NCI-H1105 treated with DMSO at 0.1 percent for 48 hours (cell line): ENCODE measurements at places on chromosomes 12 and 14.

GRCh38 chr14:96590190-96590864, 88.1 kb downstream of the PAPOLA start:
- DNase-seq, result no peak

DNA sequence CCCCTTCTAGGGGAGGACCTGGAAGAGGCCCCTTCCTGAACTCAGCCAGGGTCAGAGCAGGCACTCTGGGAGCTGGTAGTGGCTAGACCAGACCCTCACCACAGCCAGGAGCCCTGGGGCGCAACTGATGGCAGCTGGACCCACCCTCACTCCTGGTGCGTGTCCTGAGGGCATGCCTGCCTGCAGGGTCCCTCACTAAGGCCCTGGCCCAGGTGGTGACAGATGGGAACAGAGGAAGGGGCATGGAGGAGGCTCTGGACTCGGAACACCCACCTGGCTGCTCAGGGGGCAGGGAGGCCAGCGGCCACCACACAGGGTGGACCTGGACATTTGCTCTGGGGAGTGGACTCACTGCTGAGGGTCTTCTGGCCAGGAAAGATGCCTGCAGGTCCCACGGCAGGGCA, 342.2 kb upstream of the SFSWAP start:
- no peak for DNase-seq

- DNase-seq, result no peak
Observed at GRCh38 chr12:122063694-122064024, 14.9 kb upstream of the MLXIP start.

- no peak for DNase-seq
Observed at GRCh38 chr14:57290751-57291150, 22.0 kb downstream of the AP5M1 start.

DNA sequence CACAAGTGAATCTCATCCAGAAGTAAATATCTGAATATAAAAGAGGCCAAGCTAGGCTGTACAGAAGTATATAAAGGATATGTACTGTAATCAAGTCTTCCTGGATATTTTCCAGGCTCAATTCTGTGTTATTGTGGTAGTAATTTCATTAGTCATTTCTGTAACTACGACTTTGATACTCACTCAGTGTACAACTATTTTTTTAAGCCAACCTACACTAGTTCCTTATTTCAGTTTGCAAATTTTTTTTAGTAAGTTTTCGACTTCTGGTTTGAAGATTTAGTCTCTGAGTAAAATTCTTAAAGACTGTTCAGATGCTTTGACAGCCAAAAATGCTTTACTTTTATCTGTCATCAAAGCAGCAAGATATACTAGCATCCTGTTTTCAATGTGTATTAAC, 130.8 kb downstream of the CAPZA3 start:
- no peak for DNase-seq
